ENCODE measurements at places on chromosomes 5 and 9.

DNA sequence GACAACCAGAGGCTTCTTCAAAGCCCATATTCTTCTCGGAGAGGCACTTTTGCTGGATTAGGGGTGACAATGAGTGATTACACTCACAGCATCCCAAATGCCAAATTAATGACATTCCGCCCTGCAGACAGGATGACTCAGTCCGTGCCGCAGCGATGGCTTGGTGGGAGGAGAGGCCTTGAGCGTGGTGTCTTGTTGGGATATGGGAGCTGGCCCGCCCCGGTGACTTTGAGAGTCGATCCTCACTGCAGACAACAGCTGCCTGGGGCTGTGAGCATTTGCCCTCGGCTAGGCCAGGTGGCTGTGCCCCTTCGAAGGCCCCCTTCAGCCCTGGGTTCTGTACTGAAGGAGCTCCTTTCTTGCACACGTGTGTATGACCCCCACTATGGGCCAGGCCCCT, 29.8 kb downstream of the OLFM1 start:
- peak; percentile 74 for DNase-seq

DNA sequence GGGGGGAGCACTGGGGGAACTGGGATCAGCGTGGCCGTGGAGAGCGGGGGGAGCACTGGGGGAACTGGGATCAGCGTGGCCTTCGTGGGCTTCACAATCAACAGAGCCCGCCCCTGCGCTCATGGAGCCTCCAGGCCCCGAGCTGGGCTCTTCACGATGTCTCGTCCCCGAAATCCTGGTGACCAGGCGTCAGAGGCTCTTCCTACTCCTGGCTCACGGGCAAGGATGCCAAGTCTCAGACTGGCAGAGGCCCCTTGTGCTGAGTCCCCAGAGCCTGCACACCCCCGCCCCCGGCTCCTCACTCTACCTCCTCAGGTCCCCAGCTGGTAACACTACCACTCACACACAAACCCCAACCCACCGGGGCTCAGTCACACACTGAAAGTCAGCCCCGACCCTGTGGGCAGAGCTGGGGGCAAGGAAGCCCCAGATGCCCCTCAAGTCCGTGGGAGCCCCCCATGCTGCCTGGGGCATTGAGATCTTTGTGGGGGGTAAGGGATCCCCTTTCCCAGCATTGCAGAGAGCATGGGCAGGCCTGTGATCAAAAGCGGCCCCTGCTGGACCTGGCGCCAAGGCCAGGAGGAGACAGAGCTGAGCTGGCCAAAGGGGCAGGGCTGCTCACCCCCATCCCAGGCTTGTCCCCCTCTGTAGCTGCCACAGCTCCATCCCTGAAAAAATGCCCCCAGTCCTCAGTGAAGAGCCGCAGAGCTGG, 26.7 kb downstream of the LHX3 start:
- DNase-seq, result no peak

DNA sequence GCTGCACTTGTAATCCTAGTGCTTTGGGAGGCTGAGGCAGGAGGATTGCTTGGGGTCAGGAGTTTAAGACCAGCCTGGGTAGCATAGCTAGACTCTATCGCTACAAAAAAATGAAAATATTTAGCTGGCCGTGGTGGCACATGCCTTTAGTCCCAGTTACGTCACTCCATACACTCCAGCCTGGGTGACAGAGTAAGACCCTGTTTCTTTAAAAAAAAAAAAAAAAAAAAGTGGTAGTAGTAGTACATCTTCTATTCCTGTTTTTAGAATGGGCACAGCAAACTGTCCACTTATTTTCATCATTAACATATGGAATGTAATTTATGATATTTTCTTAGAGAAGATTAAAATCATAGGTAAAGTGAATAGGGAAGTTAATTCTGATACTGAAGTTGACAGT, 48.2 kb downstream of the TRIO start:
- no peak for DNase-seq

GRCh38 chr9:101428909-101429308, 6.7 kb downstream of the ALDOB start:
- no peak for DNase-seq

GRCh38 chr9:16221822-16222547, 648.5 kb downstream of the BNC2 start:
- no peak for DNase-seq

- no peak for DNase-seq
These were observed 5.6 kb upstream of the DND1 start for GRCh38 chr5:140678993-140679392.

- no peak for DNase-seq
These were observed 108.6 kb downstream of the SERINC5 start for GRCh38 chr5:80147119-80147815.

GRCh38 chr5:28208356-28208755, 1170.0 kb upstream of the CDH9 start:
- no peak for DNase-seq

GRCh38 chr5:23457780-23458179, 49.6 kb upstream of the PRDM9 start:
- DNase-seq, result no peak

- no peak for DNase-seq
These were observed 213.0 kb upstream of the TARS1 start for GRCh38 chr5:33227746-33228145.

DNA sequence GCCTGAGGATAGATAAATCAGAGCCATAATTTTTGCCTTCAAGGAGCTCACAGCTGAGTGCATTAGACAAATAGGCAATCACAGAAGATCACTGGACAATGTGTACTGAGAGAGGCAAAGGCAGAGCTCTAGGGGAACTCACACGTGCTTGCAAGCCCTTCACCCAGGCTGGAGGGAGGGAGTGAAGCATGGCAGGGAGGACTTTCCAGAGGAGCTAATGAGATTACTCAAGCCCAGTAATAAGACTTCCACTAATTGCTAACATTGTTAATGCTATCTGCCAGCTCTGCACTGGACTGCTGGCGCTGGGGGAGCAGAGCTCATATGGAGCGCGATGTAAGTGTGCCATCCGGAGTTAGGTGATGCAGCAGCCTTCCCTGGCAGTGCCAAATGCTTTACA, 408.4 kb downstream of the NTRK2 start:
- DNase-seq, result no peak

- DNase-seq, result no peak
These were observed 120.5 kb downstream of the PRDM6 start for GRCh38 chr5:123209502-123210027.

GRCh38 chr9:120265791-120266190, 314.2 kb downstream of the CDK5RAP2 start:
- DNase-seq, result no peak

DNA sequence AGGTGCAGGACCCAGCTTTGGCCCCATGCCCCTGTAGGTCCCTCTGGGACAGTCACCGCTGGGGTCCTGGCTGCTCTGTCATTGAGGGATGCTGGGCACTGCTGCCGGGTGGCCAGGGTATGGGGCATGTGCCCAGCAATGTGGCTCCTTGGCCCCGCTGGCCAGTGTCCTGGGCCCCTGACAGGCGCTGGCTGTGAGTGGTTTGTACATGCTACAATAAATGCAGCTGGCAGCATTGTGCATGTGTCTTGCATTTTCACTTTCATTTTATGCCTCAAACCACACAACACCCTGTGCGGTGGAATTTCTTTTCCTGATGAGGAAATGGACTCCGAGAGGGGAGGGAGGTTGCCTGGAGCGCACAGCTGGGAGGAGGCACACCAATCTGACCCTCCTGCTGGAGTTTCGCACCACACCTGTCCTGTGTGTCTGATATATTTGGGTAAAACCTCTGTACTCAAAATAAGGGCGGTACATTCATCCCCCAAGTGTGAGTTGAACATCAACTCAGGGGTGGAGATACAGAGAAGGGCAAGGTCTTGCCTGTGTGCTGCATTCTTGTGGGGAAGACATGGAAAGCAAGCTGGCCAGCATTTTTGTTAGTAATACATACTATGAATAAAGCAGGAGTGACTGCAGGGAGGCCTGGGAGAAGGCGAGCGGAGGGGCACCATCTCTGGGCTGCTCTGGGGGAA, 11.7 kb downstream of the TSPAN17 start:
- no peak for DNase-seq

GRCh38 chr9:16276866-16277265, 593.6 kb downstream of the BNC2 start:
- no peak for DNase-seq

DNA sequence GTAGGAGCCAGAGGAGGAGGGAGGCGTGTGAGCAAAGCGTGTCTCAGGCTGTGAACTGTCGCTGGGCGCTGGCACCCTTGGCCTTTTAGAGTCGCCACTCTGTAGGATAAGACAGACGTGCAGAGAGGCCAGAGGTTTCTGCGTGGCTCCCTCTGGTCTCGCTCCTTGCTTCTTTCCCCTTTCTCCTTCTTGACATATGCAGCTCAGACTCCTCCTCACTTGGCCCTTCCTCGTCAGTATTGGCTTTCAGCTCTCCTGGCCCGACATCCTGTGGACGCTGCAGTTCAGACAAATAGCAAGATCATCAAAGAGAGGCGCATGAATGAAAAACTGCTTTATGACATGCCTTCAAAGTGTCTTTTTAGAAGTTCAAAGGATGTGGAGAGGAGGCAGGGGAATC, 116.8 kb upstream of the SPRY4 start:
- no peak for DNase-seq

DNA sequence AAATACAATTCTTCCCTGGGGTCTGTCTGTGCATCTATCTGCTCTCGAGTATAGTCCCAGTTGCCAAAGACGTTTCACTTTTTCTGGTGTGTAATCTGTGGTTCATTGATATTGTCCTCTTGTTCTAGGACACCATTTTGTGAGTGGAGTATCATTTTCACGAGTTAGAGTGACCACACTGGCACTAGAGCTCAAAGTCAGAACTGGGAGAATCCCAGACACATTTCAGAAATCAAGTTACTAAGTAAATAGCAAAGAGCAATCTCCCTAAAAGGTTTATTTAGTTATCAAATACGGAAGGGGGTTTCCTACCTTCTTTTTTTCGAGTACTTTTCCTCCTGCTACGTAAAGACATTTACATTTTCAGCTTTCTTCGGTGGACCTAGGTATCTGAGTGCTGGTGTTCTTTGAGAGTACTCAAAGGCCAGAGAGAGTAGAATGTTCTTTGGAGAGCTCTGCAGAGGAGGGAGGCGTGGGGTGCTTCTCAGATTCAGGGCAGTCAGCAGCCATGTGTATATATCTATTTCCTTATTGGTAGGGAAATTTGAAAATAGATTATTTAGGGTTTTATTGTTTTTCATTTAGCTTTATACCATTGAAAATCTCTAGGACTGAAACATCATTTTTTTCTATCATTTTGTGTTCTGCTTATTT, 8.9 kb upstream of the HSPA9 start:
- DNase-seq, result no peak

- no peak for DNase-seq
These were observed 501.0 kb downstream of the GADD45G start for GRCh38 chr9:90105773-90106172.

DNA sequence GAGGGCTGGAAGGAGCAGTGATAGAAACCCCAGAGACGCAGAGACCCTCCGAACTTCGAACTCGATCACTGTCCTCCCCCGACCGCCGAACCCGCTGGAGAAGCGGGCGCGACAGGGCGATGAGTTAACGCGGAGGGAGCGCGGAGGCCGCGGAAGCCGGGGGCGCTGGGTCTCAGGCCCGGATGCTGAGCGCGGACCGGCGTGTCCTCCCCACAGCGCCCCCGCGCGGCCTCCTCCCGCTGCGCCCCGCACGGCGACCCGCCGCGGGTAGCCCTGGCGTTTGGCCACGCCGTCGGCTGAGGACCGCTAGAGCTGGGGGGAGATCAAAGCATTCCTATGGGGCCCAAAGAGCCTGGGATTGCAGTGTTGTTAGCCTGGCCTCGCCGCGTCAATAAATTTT, 7.7 kb upstream of the DMRT2 start:
- DNase-seq, result peak; percentile 30

DNA sequence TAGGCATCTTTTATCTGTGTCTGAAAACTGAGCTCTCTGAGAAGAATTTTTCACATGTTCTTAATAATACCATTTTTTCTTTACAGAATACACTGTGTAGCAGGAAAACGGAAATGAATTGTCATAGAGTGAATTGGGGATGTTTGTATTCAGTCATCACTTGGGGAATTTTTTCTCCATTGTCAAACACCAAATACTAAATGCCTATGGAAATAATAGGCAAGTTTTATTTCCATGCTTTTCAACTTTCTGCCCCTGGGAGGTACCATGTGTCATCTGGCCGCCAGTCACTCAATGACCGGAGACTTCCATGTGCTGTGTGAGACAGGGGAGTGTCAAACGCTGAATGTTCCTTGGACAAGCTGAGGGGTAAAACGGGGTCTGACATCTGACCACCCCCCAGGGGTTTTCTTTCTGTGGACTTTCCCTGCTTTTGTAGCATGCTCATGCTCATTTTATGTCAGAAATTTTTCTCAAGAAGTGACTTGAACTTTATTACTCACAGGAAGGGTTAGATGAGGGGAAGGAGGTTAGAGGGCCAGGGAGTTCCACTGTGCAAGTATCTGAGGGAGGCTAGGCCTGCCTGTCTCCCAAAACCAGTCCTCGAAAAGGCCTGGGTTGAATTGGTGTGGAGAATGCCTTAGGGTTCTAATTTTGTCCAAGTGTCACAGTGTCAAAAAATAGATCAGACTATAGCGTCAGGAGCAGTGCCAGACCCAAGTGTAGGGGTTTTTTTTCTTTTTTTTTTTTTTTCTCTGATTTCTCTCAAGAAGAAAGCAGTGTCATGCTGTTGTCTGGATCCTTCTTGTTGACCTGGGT, 438.6 kb downstream of the AGTPBP1 start:
- DNase-seq, result no peak

GRCh38 chr5:138979684-138980280, 104.6 kb upstream of the LRRTM2 start:
- no peak for DNase-seq

GRCh38 chr9:69307446-69308205, 17.4 kb upstream of the ENTREP1 start:
- no peak for DNase-seq

GRCh38 chr5:115439042-115439441, 105.5 kb downstream of the FEM1C start:
- no peak for DNase-seq

- no peak for DNase-seq
These were observed 121.8 kb downstream of the SEMA6A start for GRCh38 chr5:116452774-116453368.

DNA sequence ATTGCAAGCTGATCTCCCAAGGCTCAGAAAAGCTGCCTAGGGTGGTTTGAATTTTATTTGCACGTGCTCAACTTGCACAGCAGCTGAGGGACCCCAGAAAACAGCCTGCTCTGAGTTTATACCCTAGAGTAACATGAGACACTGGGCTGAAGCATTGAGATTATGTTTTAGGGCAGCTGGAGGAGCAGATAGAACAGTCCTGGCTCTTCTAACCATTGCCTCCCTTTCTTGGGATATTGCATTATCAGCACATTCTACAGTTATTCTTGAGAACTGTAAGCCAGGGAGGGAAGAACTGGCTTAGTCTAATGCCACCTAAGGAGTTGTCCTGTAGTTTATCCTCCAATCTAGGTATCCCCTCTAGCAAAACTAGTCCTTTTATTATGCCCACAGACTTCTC, 10.3 kb downstream of the SMC2 start:
- no peak for DNase-seq
